ENCODE measurements at places on chromosomes 1 and 21.

DNA sequence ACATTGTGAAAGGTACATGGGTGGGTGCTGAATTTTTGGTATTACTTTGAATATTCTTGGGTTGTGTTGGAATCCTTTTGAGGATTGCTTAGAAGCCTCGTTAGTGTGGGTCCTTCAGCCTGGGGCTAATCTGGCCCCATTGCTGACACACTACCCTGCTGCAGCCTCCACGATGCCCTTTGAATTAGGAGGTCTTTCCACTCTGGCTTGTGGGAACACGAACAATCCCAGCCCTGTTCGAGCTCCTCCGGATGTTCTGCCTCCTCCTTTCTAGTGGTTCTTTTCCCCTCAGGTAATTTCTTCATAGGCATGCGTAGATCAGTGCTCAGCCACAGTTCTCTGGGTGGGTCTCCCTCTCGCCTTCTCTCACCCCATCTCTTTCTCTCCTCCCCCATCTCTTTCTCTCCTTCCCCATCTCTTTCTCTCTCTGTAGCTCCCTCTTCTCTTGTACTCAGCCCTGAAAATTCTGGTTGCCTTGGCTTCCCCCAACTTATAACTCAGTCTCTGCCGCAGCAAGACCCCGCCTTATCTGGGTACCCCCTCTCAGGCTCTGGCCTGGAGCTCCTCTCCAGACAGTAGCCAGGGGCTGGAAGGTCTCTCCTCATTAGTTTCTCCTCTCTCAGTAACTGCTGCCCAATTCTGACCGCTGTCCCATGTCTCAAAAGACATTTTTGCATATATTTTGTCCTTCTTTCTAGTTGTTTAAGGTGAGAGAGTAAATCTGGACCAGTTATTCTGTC lies 46.0 kb upstream of the SLC19A1 start:
- DNase-seq: no peak

GRCh38 chr1:46528297-46528955 lies 23.0 kb downstream of the KNCN start:
- DNase-seq: no peak

GRCh38 chr1:151858030-151858746 lies 4.7 kb upstream of the THEM5 start:
- no peak for DNase-seq

DNA sequence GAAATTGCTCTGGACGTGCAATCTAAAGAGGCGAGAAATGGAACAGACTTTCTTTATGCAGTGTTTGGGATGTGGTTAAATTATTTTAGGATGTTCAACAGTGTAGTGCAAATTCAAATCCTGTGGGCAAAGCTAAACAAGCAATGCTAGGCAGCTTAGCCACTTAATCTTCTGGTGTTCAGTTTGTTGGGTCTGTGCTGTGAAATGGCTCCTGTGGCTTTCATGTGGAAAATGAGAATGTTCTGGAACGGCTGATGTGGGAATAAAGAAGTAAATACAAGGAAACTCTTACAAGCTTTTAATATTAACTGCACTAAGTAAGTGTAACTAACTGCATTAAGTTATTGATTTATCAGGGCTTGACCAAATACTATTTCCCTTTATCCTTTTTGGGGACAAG lies 766.6 kb downstream of the ADGRL2 start:
- no peak for DNase-seq

DNA sequence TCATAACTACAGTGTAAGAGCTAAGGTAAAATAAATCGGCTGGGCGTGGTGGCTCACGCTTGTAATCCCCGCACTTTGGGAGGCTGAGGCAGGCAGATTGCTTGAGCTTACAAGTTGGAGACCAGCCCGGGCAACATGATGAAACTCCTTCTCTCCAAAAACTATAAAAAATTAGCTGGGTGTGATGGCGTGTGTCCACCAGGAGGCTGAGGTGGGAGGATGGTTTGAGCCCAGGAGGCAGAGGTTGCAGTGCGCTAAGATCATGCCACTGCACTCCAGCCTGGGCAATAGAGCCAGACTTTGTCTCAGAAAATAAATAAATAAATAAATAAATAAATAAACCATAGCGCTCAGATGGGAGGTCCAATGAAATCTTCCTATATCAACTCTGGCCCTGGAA lies 16.7 kb upstream of the FAM110D start:
- DNase-seq: no peak

DNA sequence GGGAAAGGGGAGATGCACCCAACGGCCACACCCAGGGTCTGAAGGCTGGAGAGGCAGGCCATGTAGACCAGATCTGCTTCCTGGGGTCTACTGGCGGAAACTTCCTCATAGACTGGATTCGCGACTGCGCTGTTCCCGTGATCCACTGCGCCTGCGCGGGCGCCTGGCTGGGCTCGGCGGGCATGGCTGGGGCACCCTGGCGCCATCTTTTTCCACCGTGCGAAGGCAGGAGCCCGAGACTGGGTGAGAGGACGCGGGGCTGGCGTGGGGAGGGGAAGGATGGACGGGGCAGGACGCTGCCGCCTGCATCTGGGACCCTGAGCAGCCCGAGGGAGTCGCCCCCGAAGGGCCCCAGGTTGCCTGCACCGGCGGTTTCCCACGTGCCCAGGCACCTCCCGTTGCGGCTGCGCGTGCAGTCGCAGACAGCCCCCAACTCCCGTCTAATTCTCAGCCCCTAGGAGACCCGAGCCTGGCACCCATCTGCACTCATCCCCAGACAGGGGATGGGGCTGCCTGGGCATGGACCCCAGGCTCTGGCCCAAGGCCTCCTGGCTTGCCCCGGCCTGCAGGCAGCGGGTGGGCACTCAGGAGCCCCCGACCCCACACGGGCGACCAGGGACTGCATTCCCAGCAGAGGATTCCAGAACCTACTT lies 12.4 kb upstream of the FAM3B start:
- no peak for DNase-seq

- DNase-seq: no peak
Measured at GRCh38 chr1:102693345-102693744, 415.0 kb downstream of the COL11A1 start.

- DNase-seq: no peak
Measured at GRCh38 chr1:77832901-77833300, 53.5 kb downstream of the MIGA1 start.

GRCh38 chr1:56830052-56830451 lies 10.8 kb upstream of the FYB2 start:
- DNase-seq: no peak

DNA sequence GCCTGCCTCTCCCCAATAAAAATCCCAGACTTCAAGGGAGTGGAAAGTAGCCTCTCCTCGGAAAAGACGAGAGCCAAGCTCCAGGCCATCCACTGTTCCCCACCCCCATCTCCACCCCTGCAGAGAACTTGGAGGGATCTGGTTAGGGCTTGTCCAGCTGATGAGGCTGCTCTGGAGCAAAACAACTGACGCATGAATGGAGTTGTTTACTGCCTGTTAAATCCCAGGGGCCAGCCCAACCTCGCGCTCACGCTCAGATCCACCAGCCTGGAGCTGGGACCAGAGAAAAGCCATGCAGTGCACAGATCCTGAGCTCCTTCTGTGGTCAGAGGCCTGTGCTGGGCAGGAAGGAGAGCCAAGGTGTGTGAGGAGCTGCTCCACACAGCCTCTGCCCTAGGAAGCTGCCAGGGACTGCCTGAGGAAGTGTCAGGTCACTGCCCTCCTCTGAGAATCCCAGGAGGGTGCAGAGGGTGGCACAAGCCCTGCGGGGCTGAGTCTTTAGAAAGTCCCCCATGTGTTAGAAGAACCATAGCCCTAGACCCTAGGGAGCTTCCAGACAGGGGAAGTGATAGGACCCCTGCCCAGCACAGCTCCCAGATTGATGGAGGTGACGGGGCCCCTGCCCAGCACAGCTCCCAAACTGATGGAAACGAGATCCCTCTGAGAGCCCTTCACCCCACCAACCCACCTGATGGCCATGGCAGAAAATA lies 109.0 kb upstream of the IPO9 start:
- DNase-seq: no peak

DNA sequence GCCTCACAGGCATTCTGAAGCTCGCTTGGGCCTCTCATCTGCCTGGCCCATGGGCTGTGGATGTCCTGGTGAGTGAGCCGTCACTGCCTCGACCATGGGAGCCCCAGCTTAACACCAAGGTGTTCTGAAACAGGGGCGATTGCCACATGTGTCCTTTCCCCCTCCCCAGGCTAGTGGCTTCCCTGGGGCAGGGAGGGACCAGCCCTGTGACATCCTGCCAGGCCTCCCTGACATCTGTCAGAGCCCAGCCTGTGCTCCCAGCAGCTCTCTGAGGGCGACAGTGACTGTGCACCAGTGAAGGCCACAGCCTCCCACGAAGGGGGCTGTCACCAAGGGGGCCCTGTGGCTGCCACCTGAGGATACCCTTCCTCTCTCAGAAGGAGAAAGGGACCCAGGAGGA lies 35.9 kb upstream of the CCDC27 start:
- DNase-seq: no peak

DNA sequence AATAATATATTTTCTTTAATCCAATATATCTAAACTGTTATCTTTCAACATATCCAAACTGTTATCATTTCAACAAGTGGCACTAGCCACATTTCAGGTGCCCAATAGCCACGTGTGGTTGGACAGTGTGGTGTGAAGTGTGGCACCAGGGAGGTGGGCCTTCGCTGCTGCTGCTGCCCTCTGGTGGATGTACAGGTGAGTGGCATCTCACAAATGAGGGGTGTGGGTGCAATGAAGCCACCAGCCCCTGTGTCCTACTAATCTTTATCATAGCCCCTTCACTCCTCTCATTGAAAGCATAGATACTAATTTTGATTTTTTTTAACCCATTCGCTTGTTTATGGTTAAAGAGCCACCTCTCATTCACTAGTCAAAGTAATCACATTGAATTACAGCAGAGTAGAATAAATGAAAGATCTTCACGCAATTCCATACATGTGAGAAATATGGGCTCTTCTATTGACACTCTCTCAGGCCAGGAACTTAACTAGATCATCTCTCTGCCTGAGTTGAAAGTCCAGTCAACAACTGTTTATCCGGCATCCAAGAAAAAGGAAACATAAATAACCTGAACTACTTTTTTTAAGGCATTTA lies 499.2 kb downstream of the OMA1 start:
- no peak for DNase-seq

GRCh38 chr1:1120096-1120495 lies 4.2 kb upstream of the C1orf159 start:
- no peak for DNase-seq

- DNase-seq: no peak
Measured at GRCh38 chr21:18220498-18220897, 24.1 kb upstream of the CHODL start.

DNA sequence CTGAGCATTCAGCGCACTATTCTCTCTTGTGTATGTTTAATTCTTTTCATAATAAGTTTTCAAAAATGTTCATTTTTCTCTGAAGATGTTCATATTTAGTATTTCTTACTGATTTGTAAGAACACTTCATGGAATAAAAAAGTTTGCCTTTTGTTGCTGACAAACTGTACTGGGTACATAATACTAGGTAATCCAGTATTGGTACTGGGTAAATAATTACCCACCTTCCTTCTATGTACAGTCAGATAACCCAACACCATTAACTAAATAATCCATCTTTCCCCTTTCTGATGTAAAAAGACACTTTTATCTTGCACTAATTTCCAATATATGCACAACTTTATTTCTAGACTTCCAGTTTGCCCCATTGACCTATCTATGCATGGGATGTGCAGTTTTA lies 23.9 kb downstream of the APP start:
- no peak for DNase-seq

DNA sequence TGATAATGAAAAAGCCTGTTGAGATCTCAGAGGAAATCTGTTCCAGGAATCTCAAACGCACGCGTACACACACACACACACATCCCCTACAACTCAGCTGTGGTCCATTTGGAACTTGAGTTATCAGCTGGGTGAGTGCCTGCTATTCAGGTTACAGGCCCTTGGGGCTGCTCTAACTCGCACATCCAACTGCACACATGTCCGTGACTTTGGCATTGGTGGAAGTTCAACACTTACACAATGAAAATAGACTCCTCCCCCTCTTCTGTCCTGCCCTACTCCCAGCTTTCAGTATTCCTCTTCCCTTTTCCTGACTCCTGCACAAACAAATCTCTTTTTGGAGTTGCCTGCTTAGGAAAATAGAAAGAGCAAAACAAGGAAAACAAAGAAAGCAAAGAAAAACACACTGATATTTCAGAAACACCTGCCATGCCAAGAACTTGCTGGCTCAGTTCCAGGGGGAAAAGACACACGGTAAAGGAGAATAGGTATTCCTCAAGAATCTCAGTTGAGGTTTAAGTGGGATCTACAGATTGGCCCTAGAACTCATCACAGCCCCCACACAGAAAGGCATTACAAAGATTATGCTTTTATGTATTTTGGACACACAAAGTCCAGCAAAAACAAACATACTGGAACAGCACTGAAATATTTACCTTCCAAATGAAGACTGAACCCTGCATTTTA lies 140.9 kb downstream of the TGFBR3 start:
- DNase-seq: peak; percentile 21

GRCh38 chr21:39196310-39196709 lies 13.1 kb upstream of the PSMG1 start:
- DNase-seq: no peak

DNA sequence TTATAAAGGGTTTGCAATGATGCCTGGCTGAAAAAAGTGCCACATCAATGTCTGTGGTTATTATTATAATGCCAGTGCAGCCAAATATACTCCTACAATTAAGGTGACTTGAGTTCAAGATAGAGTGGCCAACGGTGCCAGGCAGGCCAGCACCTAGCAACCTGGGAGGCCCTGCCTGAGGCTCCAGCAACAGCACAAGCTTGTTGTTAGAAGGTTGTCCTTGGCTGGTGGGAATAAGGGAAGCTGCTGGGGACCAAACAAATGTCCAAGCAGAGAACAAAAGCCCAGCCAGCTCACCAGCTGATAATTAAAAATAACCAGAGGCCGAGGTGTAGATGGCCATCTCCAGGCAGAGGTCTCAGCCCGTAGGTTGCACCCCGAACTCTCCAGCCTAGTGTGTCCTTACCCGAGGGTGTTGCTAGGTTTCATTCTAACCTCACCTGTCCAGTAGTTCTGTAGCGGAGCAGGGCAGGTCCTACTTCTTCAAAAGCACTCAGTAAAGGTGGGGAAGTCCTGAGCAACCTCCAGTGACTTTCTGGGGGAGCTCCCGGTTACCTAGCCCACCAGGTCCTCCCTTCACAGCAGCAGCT lies 1.9 kb downstream of the TMPRSS2 start:
- no peak for DNase-seq

DNA sequence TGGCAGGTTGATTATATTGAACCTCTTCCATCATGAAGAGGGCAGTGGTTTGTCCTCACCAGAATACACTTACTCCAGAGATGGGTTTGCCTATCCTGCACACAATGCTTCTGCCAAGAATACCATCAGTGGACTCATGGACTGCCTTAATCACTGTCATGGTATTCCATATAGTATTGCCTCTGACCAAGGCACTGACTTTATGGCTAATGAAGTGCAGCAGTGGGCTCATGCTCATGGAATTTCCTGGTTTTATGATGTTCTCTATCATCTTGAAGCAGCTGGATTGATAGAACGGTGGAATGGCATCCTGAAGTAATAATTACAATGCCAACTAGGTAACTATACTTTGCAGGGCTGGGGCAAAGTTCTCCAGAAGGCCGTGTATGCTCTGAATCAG lies 16.6 kb upstream of the GBP6 start:
- DNase-seq: no peak

- DNase-seq: no peak
Measured at GRCh38 chr1:40648928-40649591, 16.4 kb downstream of the RIMS3 start.

GRCh38 chr1:33696962-33697361 lies 166.9 kb upstream of the HMGB4 start:
- DNase-seq: no peak

All from NCI-H510A (cell line).